ENCODE measurements at places on chromosomes 11 and 22. TPM values are rescaled to one million over a fixed set of nuclear protein-coding genes. Genes with fewer than 3 reads are reported as not detected.

DNA sequence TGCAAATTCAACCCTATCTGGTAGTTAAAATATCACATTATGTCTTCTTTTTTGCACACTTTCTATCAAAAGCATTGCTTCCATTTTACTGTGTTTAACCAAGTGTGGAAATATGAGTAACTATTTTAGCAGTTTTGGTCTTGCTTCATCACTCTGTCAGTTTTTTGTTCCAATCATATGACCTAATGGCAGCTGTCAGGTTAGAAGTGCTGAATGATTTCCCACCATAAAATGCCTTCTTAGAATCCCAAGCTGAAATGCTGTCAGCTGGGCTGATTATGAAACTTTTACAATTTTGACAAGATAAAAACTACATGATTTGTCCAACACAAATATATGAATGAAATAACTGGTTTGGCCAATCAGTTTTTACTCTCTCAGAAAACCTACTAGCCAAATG is 1654.6 kb upstream of the RAG2 start:
- no peak for DNase-seq

- DNase-seq = no peak
Measured at GRCh38 chr11:103842191-103842590, 194.2 kb upstream of the DDI1 start.

GRCh38 chr11:2746401-2747247 is 46.8 kb upstream of the KCNQ1OT1 start:
- DNase-seq = no peak

The NXPE2 gene
- 0.36 TPM for polyA plus RNA-seq

DNA sequence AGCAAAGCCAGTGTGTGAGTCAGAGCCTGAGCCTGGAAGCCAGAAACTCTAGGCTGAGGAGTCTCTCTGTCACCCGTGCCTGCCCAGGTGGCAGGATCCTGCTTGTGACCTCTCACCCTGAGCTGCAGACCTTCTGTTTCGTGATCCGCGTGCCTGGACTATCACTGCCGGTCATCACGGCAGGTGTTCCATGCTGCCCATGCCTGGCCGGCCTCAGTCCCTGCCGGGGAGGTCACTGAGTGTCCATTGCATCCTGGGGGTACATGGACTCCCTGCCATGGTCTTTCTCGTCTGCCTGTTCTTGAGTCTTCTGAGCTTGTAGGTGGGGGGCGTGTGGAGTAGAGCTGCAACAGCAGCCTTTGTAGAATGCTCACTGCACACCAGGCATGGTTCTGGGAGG is 1032.4 kb downstream of the TBC1D22A start:
- DNase-seq = no peak

GRCh38 chr22:30326255-30326705 is 461 bp downstream of the TBC1D10A start:
- DNase-seq = no peak

DNA sequence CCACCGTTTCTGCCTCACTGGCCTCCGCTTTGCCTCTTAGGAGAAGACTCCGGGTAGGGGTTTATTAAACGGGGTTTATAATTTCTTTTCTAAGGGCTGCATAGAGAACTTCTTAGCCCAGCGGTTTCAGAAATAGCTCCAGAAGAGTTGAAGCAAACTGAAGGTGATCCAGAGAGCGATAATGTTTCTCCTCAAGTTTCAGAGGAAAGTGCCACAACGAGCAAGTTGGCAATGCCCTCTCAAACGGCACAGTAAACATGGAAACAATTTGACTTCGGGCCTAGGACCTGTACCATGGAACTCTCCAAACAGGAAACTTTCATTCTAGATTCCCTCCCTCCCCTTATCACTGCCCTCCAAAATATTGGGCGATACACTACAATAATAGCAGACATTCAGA is 1.0 kb downstream of the ADSL start:
- no peak for DNase-seq

GRCh38 chr22:25062386-25063085 is 110.0 kb downstream of the KIAA1671 start:
- no peak for DNase-seq

The SEPTIN3 gene
- 7.4 TPM for polyA plus RNA-seq

DNA sequence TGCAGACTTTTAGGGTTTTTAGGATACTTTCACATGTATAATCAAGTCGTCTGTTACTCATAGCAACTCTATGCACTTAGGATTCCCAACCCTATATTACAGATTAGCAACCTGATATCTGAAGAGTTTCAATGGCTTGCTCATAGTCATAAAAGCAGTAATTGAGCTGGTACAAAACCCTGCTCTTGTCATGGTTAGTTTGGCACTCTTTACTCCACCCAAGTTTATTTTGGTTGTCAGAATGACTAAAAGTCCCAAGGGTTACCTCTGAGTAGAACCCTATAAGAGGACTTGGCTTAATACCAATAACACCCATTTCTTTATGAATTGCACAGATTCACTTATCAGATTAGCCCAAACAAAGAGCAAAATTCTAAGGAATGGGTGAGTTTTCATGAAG is 550.6 kb downstream of the SOX6 start:
- DNase-seq = no peak

All from left renal cortex interstitium (tissue), 4 donors.